ENCODE measurements at places on chromosomes 7 and 10. TPM values are rescaled to one million over a fixed set of nuclear protein-coding genes. Genes with fewer than 3 reads are reported as not detected.

DNA sequence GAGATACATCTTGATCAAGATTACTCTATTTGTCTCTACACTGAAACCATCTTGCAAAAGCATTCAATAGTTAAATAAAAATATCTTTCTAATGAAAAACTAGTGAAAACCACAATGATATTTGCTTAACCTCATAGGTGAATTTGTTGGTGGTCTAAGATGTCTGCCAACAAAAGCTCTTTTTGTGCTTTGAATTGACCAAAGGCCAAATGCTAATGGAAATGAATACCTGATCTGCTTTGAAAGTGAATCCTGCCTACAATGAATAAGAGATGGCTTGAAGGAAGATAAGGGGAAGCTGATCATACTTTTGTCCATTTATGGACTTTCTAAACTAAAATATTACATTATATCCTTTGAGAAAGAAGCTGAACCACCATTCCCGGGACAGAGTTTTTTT lies 228.9 kb upstream of the ETV1 start:
- DNase-seq: no peak

GRCh38 chr7:7579638-7580037 lies 13.0 kb downstream of the MIOS start:
- DNase-seq: no peak

GRCh38 chr10:62648921-62649320 lies 155.6 kb upstream of the ADO start:
- no peak for DNase-seq

Gene LGI1
- 1.4 TPM for polyA plus RNA-seq

GRCh38 chr10:28794986-28795385 lies 117.7 kb downstream of the BAMBI start:
- DNase-seq: no peak

Measured in adrenal gland (tissue), 19 donors.